Cortex of kidney (tissue), 1 donor: ENCODE measurements at places on chromosomes 7 and 10.

GRCh38 chr7:91787931-91788330 lies 92.6 kb downstream of the MTERF1 start:
- DNase-seq: no peak

GRCh38 chr10:127849921-127850320 lies 42.8 kb downstream of the CLRN3 start:
- no peak for DNase-seq

- no peak for DNase-seq
Observed at GRCh38 chr10:118216020-118216419, 126.1 kb downstream of the FAM204A start.

DNA sequence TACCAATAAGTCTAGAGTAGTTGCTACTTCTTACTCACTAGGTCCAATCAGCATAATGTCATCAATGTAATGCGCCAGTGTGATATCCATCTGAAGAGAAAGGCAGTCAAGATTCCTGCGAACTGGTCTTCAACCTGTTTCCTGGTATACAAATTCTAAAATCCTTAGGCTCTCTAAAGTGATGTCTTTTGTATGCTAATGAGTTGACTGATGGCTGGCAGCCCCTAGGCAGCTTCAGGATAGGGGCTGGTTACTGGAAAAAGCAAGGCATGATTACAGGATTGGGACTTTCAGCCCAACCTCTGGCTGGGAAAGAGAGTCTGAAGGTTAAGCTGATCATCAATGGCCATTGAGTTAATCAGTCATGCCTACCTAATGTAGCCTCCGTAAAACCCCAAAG lies 250.2 kb upstream of the PTER start:
- DNase-seq: no peak

- DNase-seq: no peak
Observed at GRCh38 chr7:157964521-157964920, 623.1 kb downstream of the PTPRN2 start.

DNA sequence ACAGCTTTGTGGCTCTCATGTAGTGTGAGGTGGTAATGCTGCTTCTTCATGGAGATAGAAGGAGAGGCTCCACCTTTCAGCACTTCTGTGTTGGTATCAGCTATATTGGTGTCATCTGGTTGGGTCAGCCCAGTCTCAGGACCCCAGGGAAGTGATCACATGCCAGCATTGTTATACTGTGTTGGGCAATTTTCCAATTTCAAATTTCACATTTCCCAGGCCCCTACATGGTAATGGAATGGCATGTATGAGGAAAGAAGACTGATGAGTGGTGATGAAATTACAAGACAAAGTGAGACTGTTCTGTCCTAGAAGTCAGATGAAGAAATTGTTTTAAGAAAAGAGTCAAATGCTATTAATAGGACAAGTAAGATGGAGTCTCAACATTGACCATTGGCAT lies 3.7 kb upstream of the AKR1C3 start:
- no peak for DNase-seq

GRCh38 chr10:112613620-112614019 lies 166.6 kb downstream of the VTI1A start:
- no peak for DNase-seq

GRCh38 chr10:78252286-78252685 lies 218.6 kb downstream of the RPS24 start:
- DNase-seq: no peak

GRCh38 chr10:50648935-50649227 lies 25.1 kb upstream of the SGMS1 start:
- no peak for DNase-seq

- DNase-seq: no peak
Observed at GRCh38 chr10:52459097-52459496, 145.0 kb downstream of the DKK1 start.

- DNase-seq: no peak
Observed at GRCh38 chr10:75531571-75532031, 100.2 kb downstream of the LRMDA start.

DNA sequence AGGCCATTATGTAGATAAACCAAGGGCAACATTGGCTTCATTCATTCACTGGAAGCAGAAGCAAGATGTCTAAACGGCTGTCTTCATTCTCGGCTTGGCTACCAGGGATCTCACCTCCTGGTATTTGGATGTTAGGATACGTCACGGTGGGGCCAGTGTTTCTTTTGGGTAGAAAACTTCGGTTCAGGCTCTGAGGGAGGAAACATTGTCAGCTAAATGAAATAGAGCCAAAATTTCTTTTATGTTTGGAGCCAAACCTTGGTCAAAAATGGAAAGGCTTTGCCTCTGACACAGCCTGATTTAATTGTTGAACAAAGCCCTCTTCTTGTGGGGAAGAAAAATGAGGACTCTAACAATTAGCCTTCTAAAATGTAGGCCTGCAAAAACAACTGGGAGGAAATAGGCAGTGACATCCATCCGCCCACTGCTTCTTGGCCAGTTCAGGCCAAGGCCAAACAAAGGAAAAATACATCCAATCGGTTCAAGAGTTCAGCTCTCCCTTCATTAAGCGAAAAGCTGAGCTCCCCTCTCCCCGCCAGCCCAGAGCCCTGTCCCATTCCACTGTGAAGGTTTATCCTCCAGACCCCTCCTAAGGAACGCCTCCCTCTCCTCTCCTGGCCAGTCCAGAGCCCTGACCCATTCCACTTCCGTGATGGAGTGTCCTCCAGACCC lies 44.4 kb downstream of the PFKFB3 start:
- DNase-seq: no peak

- no peak for DNase-seq
Observed at GRCh38 chr10:29329420-29329819, 40.5 kb downstream of the LYZL1 start.

DNA sequence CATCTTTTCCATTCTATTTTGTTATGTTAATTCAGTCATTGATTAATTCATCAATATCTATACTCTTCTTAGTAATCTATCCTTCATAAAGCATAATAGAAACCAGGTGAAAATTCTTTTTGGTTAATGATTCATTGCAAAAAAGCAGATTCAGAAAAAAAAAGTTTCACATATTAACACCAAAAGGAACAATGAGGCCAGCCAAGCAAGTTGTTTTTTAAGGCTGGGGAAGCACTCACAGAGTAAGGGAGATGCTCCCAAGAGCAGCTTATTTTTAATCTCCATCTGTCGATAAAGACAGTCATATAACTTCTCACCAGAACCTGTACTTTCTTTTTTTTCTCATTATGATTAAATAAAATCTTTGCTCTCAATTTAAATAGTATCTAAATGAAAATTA lies 95.8 kb downstream of the CACNA2D1 start:
- DNase-seq: no peak

GRCh38 chr10:89042562-89042961 lies 52.0 kb downstream of the FAS start:
- DNase-seq: no peak

DNA sequence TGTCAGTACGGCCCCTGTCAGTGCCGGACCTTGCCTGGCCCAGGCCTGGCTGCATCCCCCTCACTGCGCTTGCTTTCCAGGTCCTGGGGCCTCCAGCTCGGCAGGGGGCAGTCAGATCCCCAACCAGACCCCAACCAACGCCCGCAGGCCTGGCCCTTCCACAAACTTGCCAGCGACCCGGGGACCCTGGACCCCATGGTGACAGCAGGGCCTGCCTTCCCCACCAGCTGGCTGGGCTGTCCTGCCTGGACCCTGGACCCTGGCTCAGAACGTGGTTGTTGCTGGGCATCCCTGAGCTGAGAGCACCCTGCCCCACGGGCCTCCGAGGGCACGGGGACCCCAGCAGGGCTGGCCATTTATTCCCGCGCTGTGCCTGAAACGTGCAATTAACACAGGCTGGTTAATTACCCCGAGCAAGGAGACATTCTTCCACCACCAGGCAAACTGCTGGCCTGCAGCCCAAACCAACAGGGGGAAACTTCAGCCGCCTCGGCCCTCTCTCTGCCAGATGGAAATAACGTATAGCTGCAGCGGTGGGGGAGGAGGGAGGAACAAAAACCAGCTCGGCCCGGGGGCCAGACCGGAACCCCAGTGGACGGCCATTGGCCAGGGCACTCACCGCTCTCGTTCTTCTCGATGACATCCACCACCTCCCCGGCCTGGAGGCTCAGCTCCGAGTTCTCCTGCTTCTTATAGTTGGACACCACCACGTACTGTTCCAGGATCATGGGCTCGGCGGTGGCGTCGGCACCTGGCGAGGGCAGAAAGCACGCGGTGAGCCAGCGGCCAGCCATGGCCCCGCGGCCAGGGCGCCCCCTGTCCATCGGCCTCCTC lies 167.1 kb downstream of the NEURL1 start:
- DNase-seq: no peak

- DNase-seq: no peak
Observed at GRCh38 chr7:501526-501925, 18.1 kb downstream of the PDGFA start.

GRCh38 chr10:29412485-29412884 lies 123.6 kb downstream of the LYZL1 start:
- DNase-seq: no peak

- no peak for DNase-seq
Observed at GRCh38 chr7:119665796-119666195, 607.2 kb upstream of the KCND2 start.

GRCh38 chr7:85554236-85555178 lies 367.7 kb upstream of the SEMA3D start:
- DNase-seq: no peak

DNA sequence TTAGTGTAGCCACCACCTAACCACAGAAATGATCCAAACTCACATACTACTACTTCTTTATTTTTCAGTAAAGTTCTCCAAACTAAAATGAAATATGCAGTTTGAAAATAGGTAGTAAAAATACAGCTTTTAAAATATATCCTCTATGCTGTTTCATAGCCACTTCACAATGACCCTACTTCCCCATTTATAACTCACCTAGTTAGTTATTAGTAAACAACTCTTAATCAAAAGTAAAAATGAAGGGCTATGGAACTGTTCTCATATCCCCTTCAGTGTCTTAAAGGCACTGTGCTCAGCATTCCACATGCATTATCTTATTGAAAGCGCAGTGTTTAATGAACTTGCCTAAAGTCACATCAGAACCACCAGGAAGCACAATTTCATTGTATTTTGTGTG lies 43.5 kb downstream of the KMT2C start:
- DNase-seq: no peak

- no peak for DNase-seq
Observed at GRCh38 chr10:81280497-81281479, 594.2 kb upstream of the NRG3 start.

DNA sequence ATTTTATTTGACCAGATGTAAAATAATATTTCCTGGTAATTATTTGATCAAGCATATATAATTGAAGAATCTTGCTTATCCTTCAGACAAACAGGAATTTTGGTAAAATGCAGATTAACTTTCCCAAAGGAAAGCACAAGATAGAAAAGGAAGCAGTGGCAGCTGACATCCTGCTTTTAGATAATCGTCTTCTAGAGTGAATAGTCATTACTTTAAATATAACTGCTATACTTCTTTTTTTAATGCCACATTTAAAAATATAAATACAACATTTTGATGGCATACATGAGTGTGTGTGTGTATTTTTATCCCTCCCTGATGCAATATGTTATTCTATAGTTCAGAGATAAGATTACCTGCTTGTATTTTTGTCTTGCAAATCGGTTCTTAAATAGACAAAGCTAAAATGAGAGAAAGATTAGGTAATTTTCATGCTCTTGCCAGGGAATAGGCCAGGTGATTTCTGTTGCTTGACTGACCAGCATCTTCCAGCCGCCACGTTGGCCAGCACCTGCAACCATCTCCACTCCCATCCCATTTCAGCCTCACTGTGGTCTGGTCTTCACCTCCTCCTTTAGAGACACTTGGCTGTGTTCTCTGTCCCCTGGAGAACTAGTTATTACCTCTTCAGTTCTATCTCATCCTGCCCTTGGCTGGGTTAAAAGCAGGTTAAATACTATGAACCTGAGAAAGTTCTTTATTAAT lies 58.1 kb downstream of the MDFIC start:
- DNase-seq: no peak

DNA sequence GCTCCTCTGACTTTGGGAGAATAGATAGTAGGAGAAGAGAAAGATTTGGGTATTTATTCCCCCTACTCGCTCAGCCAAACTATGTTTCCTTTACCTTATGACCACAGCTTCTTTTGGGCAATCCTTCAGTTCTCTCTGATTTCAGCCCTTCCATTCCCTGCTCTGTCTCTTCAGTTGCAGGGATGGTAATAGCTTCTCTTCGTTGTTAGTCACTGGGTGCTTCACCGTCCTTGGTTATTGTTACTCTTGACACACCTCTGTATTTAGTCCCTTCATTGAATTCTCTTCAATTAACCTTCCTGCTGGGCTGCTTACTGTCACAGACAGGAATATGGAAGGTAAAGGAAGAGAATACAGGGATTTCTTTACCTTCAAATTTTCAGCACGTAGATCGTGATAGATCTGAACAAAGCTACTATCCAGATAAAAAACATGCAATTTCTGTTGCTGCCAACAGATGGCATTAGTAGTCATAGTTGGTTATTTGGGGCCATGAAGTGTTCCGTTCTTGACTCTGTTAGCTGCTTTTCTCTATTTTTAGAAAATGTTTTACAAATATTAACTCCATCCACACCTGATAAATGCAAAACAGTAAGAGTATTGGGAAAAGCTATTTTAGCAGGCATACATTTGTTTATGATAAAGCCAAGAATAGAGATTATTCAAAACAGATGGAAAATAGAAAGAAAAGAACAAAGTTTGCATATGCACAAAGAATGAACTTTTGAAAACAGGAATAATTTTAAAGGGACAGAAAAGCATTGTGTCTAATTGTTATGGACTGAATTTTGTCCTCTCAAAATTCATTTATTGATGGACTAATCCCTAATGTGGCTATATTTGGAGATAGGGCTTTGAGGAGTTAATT lies 14.0 kb upstream of the PTTG1IP2 start:
- DNase-seq: no peak

GRCh38 chr7:27167916-27168264 lies 2.6 kb upstream of the HOXA9 start:
- no peak for DNase-seq

DNA sequence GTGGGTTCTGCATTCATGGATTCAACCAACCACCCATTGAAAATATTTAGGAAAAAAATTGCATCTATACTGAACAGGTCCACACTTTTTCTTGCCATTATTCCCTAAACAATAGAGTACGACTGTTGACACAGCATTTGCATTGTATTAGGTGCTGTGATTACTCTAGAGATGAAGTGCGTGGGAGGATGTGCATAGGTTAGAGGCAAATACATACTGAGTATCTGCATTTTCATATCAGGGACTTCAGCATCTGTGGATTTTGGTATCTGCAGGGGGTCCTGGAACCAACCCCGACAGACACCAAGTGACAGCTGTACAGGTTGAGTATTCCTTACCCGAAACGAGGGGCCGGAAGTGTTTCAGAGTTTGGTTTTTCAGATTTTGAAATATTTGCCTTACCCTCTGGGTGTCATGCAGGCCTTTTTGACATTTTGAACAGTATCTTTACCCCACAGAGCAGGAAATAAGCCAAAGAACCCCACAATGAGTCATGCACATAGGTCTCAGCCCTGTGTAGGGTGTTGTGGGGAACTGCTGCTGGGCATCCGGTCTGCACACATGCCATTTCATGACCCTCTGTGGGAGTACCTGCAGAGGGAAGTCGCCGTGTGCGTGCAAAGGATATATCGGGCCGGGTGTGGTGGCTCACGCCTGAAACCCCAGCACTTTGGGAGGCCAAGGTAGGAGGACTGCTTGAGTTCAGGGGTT lies 14.5 kb downstream of the NUDT5 start:
- no peak for DNase-seq
